Stimulated activated CD8-positive, alpha-beta memory T cell treated with anti-CD3 and anti-CD28 coated beads, Interleukin-4, amount 100 ng/mL, for 4 hours (primary cell): ENCODE measurements at places on chromosomes 7 and 10.

GRCh38 chr7:135277161-135277560 is 43.5 kb downstream of the STRA8 start:
- no peak for DNase-seq

GRCh38 chr10:614139-614711 is 75.2 kb downstream of the DIP2C start:
- no peak for DNase-seq

DNA sequence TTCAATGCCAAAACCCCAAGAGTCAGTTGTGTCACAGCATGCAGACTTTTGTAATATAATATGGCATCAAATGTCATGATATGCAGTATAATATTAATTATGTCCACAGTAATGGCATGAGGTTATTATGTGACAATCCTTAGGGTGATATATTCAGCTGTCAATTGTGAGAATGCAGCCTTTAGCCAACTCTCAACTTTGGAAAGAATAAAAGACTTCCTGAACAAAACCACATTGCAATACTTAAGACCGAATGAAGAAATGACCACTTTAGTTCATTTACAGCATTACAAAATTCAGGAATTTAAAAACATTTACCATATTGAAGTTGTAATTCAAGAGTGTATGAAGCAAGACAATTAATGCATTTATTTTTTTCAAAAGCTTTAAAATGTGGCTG is 45.4 kb downstream of the CPVL start:
- DNase-seq, result no peak

- no peak for DNase-seq
Observed at GRCh38 chr7:38550836-38551235, 80.3 kb downstream of the AMPH start.

DNA sequence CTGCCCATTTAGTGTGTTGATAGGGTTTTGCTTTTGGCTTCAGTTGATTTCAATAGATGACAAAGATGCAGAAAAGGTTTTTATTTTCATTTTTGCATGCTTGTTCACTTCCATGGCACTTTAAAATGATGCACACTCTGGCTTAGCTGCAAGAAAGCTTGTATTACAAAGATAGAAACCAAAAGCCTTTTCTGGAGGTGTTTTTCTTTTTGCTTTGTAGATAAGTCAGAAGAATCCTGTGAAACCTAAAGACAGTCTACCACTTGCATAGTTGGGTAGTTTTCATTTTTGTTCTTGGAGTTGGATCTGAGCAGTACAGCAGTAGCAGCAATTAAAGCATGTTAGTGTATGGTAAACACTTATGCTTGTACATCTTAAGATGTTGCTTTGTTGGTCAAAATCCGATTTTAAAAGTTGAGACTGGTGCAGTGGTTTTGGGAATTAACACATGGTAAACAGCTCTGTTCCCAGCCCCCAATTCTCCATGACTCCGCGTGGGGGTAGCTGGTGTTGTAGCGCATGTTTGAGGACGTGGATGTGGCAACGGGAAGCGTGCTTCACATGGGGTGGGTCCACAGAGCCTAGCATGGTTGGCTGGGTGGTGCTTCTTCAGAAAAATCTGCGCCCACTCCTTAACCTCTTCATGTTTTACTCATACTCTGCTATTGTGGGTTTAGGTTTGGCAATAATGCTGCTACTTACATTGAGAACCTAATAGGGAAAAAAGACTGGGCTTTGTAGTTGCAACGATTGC is 19.8 kb downstream of the CCNY start:
- DNase-seq, result no peak

GRCh38 chr10:83934641-83935338 is 204.5 kb upstream of the GHITM start:
- DNase-seq, result no peak

GRCh38 chr10:71291528-71291900 is 27.5 kb upstream of the SLC29A3 start:
- no peak for DNase-seq

GRCh38 chr10:99672884-99673283 is 13.6 kb downstream of the ENTPD7 start:
- DNase-seq, result no peak

DNA sequence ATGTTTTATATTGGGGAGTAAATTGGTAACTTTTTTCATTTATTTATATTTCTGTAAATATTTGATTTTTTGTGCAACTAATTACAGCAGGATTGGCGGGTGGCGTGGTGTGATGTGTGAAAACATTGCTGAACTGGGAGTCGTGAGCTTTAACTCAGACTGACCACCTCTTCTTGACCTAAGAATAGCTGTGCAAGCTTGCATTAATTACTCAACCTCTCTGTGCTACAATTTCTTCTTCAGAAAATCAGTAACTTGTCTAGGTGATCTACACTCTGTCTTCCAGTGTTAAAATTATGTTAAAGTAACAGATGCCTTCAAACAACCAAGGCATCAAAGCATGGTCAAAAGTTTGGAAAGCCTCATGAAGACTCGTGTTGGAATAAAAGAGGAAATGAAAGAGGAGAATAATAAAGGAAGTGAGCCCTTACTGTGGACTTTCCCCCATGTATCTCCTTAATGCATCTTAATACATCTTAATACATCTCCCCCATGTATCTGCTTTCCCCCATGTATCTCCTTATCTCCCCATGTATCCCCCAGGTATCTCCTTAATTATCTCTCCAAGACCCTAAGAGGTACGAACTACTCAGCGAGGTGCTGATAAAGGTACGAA is 71.2 kb downstream of the SVIL start:
- DNase-seq, result no peak

DNA sequence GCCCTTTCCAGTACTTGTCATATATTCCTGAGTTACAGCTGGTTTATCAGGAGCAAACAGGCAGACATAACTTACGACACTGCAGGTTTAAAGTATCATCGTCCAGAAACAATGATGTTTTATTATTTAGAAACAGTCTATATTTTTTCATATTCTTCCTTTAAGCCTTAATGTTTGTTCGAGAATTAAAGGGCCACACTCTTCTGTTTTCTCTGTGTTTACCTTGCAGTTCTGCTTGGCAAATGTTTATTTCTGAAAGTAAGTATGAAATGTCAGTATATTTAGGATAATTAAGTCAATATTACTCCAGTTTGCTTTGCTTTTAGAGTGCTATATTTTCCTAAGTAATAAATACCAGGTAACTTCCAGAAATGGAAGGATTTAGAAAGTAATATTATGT is 115.1 kb downstream of the VTI1A start:
- no peak for DNase-seq

- DNase-seq, result no peak
Observed at GRCh38 chr10:110860576-110861241, 11.0 kb upstream of the PDCD4 start.

- no peak for DNase-seq
Observed at GRCh38 chr7:8762803-8763202, 329.4 kb downstream of the NXPH1 start.

DNA sequence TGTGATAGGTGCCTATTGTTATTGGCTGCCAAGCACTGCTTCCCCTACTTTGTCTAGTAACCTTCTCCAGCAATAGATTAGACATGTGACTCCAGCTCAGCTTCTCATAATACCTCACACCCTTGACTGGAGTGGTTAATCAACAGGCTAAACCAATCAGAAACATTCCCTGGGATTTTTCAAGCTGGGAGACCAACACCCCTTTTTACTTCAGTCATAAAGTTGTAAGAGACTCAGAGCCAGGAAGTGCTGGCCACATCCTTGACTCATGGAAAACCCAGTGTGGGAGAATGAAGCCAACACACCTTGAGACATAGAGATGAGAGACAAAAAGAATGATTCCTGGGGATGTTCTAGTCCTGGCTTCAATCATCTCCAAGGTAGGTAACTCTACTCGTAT is 62.6 kb upstream of the HECTD2 start:
- DNase-seq, result no peak

DNA sequence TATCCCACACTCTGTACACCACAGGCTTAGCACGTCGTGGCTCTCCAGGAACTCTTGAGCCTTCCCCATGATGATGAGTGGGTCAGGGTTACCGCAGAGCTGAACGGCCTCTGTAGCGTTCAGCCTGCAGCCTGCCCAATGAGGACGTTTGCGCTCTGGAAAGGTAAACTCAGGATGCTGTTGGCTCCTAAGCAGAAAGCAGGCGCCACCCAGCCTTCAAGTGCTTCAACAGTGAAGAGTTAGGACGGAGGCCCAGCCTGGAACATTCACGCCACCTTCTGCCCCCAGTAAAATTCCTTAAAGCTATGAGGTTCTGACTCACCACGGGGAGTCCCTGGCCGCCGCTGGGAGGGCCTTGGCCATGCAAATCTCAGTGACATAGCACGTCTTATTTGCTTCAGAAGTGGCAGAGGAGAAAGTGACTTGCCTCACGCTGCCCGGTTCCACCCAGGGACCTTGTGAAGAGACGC is 161.5 kb upstream of the SH2B2 start:
- DNase-seq, result no peak

DNA sequence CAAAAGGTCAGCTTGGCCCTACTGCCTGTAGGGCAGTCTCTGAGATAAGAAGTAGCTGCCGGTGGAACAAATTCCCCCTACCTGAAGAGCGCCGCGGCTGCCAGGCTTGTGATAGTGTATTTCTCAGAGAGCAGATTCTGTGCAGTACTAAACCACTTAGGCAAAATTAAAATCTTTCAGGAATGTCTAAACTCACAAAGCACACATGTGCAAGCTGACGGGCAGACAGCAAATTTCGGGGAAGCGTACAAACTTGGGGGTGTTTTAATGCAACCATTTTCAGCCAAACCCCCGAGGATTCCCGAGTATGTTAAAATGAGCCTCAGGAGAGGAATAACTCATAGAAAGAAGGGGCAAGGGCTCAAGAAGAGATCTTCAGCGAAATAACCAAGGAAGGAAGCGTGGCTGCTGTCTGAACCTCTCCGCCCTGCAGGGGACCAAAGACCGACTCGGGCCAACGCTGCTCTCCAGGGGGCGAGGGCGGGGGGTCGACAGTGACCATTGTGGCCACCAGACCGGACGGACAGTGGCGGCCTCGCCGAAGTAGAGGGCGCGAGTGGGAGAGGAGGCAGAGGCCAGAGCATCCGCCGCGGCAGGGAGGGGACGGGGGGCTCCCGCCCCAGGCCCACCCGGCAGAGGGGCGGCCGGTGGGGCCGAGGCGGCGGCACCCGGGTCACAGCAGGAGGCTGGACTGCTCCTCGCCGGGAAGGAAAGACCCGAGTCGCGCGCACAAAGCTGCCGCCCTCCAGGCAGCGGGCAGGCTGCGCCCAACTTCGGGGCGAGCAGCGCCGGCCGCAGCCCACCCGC is 819 bp downstream of the HYCC1 start:
- no peak for DNase-seq

DNA sequence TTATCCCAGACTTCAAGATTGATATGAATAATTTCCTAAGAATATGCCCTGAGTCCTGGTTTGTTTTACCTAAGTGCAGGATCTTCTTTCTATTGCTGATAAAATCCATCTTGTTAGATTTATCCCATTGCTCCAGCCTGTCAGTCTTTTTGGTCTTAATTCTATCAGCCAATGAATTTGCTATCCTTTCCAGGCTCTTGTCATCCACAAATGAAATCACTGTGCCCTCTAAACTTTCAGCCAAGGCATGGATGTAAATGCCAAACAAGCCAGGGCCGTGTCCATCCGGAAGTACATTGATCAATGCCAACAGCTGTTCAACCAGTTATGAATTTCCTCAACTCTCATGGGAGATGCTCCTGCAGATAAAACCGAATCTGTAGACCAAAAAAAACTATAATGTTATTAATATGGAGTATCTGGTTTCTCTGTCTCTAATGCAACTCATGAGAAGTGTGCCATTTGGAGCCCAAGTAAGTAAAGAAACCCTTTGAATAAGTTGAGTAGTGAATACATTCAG is 40.0 kb downstream of the NPY start:
- no peak for DNase-seq
